ENCODE measurements at places on chromosomes 4 and X.

DNA sequence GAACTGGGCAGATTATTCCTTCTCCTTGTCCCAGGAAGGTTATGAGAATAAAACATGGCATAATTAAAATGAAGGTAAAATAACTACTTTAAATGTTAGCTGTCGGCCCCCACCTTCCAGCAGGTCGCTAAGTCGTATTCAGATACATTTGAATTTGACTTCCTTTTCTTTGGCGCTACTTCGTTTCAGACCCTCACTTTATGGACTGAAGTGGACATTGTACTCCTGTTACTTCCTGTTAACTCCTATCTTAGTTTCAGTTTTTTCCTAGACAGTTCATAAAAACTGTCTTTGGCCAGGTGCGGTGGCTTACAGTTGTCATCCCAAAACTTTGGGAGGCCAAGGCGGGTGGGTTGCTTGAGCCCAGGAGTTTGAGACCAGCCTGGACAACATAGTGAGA is 5.7 kb downstream of the SYAP1 start:
- no peak for DNase-seq

DNA sequence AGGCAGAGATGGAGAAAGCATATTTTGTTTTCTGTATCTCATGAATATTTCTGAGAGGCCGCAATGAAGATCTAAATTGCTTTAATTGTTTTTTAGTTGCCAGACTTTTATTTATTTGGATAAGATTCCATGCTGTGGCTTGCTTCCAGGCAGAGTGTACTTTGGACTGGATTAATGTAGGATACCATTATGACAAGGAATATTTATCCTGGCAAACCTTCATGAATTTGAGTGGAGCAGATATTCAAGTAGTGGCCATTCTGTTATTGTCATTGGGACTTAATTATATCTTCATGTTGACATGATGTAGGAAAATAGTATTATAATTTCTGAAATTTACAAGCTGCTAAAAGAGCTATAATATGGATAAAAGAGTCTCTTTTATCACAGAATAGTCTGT is 182.9 kb downstream of the C4orf33 start:
- peak; percentile 3 for DNase-seq

GRCh38 chr4:144906181-144906925 is 191.6 kb downstream of the ANAPC10 start:
- no peak for DNase-seq

GRCh38 chr4:102586644-102587021 is 85.5 kb downstream of the NFKB1 start:
- no peak for DNase-seq

DNA sequence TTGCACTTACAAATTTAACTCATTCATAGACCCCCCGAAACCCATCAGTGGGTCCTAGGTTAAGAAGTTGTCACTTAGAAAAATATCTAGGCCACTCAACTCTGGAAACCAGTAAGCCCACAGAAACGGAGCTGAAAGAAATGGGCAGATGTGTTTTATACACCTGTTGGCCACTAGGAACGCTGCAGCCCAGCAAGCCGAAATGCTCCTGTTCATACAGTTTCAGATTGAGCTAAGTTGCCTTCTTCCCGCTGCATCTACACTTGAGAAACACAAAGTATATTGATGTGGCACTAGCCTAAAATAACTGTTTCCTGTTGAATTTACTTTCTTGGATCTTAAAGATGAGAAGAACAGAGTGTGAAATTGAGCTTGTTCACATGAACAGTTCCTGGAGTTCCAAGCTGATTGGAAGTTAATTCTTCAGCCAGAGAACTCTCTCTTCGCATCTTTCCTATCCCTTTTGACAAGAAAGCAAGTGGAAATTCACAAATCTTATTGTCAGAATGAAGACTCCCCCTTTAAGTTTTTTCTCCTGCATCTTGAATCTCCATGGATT is 174.1 kb downstream of the RBMX2 start:
- peak; percentile 44 for DNase-seq

- DNase-seq: no peak
These were observed 250.9 kb downstream of the TENM3 start for GRCh38 chr4:182494103-182494502.

DNA sequence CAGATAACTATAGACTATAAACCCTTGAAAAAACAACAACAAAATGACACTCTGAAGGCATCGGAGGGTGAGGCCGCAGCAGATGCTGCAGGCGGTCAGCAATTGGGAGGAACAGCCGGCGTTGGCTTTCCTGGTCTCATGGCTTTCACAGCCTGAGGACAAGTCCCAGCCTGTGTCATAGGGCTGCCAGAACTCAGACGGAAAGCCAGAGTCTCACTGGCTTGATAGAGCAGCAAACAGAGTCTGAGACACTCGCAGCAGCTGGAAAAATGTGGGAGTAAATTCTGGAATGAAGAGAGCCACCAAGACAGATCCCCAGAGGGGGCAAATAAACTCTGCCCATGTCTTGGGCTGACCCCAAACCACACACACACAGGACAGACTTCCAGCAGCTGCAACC is 86.3 kb downstream of the PPP2R2C start:
- no peak for DNase-seq

GRCh38 chr4:52606726-52607125 is 52.4 kb downstream of the USP46 start:
- no peak for DNase-seq

- no peak for DNase-seq
These were observed 270.8 kb downstream of the FSTL5 start for GRCh38 chr4:161892951-161893350.

DNA sequence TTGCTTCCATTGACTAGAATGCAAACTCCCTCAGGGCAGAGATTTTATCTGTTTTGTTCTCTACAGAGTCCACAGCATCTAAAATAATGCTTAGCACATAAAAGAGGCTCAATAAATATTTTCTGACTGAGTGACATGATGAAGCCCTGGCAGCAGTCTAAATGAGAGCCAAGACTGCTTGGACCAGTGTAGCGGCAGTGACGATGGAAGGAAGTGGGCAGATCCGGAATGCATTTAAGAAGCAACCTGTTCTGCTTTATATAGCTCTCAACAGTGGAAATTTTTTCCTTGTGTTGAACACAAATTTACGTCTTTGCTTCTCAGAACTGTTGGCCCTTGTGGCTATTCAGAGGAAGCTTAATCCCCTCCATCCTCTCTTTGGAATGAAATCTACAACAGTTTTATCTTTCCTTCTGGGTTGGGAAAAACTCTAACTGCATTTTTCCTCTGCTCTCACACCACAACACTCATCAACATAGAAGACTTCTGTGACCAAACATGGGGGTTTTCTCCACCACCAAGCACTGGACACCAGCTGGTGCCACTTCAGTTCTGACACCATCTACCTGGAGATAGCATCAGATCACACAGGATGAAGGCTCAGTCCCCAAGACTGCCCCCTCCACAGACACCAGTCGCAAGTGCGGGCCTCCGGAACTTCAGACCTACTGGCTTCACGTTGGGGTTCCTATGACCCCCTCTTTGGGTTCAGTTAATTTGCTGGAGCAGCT is 7.0 kb upstream of the BEND4 start:
- no peak for DNase-seq

GRCh38 chrX:13366698-13367097 is 46.8 kb upstream of the ATXN3L start:
- DNase-seq: no peak

- DNase-seq: no peak
These were observed 105.9 kb downstream of the DDX60 start for GRCh38 chr4:168212656-168213055.

GRCh38 chr4:140799686-140800225 is 43.6 kb upstream of the TBC1D9 start:
- no peak for DNase-seq
